ENCODE measurements at places on chromosomes 3 and 15.

DNA sequence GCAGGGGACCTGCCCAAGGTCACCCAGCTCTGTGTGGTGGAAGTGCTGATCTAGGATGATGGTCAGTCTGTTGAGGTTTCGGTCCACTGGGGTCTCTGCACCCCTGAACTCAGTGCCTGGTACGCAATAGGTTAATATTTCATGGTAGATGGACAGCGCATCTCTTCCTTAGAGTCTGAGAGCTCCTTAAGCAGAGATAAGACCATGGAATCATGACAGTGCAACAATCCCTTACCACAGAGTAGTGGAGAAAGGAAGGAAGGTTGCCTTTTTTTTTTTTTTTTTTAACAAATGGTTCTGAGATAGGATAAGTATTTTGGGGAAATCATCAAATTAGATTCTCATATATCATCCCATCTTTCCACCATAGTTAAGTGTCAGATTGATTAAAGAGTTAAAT, 79.8 kb upstream of the SLC6A1 start:
- no peak for DNase-seq

DNA sequence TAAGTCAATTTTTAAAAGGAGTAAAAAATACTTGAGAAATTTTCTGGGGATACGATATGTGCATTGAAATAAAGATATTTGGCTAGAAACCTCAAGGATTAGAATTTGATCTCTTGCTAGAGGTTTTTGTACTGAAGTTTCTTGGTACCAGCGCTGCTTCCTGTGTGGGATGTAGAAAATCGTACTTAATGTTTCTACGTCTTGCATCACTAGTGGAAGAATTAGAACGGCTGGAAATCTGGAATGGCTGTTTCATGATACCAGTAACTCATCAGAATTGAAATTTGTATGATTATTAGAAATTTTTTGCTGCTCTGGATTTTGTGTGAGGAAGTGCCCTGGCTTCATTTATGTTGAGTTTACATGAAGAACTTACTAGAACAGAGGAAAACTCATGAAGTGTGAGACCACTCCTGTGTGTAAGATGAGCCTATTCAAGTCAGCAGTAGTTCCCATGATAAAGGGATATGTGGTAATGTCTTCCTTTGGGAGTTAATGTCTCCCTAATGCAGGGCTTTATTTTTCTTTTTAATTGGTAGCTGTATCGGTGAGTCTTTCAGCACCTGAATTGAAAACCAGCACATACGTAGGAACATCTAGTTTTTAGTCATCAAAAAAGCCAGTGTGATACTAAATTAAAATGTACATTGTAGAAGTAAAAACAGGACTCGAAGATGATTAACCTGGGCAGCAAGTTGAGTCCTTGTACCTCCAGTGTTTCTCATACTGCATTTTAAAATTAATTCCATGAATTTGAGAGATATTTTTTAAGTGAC, 3.2 kb downstream of the KBTBD8 start:
- DNase-seq, result no peak

GRCh38 chr3:27089645-27090044, 279.5 kb downstream of the NEK10 start:
- DNase-seq, result no peak

GRCh38 chr15:66566963-66567531, 1.2 kb upstream of the LCTL start:
- no peak for DNase-seq

DNA sequence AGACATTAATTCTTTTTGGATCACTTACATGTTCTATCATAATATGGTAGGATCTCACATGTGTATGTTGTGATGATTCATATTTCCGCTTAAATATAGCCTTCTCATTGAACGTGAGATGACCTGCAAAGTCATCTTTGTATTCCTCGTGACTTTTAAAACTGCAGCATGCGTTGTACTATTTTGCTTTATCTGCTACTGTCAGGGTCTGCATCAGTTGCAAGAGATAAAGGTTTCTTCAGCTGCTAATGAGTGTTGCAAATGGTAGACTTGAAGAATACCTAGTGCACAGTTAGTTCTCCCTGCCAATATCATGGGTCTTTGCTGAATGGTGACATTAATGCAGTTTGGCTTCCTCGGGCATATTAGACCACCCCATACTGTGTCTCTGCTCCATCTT, 31.8 kb downstream of the REC114 start:
- DNase-seq, result no peak

DNA sequence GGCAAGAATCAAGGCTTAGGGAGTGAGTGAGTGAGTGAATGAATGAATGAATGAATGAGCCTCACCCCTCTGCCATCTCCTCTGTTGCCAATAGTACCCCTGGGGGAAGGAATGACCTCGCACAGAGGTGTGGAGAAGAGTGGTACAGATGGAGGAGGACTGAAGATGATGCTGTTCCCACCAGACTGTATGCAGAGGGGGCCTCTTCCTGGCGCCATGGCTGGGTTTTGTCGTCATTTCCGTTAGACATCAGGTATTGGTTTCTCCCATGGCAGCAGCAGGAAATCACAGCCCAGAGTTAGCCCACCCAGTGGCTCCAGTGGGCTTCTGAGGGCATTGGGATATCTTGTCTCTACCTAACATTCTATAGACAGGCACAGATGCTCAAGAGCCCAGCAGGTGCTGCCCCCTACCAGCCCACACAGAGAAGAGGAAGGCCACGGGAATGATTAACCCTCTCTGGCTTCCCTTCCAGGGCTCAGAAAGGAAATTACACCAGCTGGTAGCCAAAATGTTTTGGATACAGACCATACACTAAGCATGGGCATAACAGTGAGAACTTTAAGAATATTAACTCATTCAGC, 109.8 kb upstream of the SLC6A11 start:
- DNase-seq, result no peak

- DNase-seq, result no peak
These were observed 13.7 kb upstream of the PARP6 start for GRCh38 chr15:72285927-72286516.

- DNase-seq, result no peak
These were observed 11.7 kb upstream of the ZNF280D start for GRCh38 chr15:56744701-56745683.

GRCh38 chr15:29638781-29639180, 183.5 kb downstream of the TJP1 start:
- DNase-seq, result no peak

- DNase-seq, result no peak
These were observed 142.1 kb upstream of the NAALADL2 start for GRCh38 chr3:174716956-174717505.

- no peak for DNase-seq
These were observed 69.6 kb upstream of the PPIB start for GRCh38 chr15:64232400-64232799.

DNA sequence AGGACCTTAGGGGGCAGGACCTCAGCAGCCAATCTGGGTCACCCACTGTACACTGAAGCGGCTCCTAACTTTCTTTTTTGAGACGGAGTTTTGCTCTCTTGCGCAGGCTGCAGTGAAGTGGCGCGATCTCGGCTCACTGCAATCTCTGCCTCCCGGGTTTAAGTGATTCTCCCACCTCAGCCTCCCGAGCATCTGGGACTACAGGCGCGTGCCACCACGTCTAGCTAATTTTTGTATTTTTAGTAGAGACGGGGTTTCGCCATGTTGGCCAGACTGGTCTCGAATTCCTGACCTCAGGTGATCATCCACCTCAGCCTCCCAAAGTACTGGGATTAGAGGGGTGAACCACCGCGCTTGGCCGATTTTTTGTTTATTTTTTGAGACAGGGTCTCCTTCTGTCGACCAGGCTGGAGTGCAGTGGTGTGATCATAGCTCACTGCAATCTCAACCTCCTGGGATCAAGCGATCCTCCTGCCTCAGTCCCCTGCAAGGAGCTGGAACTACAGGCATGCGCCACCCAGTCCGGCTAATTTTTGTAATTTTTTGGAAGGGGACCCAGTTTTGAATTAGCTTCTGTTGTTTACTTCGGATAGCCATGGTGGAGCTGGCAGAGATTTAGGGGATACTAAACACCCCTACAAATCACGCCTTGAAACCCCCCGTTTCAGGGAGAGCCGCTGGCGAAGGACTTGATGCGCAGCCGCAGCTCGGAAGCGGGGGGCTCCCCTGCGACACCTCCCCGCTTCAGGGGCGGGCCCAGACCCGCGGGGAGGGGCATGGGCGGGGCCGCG, 1.5 kb upstream of the CLK3 start:
- no peak for DNase-seq

- no peak for DNase-seq
These were observed 34.6 kb downstream of the CDIN1 start for GRCh38 chr15:36614016-36614415.

GRCh38 chr15:96345560-96346399, 15.3 kb downstream of the NR2F2 start:
- no peak for DNase-seq

GRCh38 chr15:92886042-92886537, 14.0 kb upstream of the CHD2 start:
- DNase-seq, result no peak

DNA sequence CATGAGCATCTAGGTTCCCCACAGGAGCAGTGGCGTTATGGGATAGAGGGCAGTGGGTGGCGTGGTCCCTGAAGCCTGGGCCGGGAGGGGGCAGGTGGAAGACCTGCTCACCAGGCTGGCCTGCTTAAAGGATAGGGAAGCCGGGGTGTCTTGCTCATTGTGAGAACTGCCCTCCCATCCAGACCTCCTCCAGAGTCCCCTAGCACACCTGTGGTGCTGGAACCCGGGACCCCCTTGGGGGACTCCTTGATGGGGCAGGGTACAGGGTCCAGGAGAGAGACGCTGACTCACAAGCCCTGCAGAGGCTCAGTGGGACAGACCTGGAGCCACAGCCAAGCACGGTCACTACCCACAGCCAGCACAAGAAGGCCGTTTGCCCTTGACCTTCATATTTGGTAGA, 2.8 kb upstream of the RHCG start:
- DNase-seq, result peak; percentile 84

GRCh38 chr3:198081421-198081844, 121.4 kb downstream of the LMLN start:
- DNase-seq, result no peak

- DNase-seq, result no peak
These were observed 19.5 kb upstream of the ATP2B2 start for GRCh38 chr3:10524799-10525301.

- no peak for DNase-seq
These were observed 227.5 kb downstream of the NEK10 start for GRCh38 chr3:27141668-27142067.

GRCh38 chr3:28250999-28251398, 9.6 kb downstream of the CMC1 start:
- DNase-seq, result no peak

- no peak for DNase-seq
These were observed 4.8 kb upstream of the PDE8A start for GRCh38 chr15:84976746-84977345.

- DNase-seq, result no peak
These were observed 14.3 kb upstream of the CLASP2 start for GRCh38 chr3:33732394-33732793.

DNA sequence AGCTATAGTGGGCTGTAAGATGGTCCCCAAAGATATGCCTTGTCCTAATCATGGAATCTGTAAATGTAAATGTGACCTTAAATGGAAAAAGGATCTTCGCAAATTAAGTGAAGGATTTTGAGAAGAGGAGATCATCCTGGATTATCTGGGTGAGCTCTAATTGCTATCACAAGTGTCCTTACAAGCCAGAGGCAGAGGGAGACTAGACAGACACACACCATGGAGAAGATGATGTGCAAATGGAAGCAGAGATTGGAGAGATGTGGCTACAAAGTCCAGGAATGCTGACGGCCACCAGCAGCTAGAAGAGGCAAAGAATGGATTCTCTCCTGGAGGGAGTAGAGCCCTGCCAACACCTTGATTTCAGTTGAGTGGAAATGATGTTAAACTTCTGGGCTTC, 102.3 kb upstream of the PROK2 start:
- no peak for DNase-seq

GRCh38 chr3:22843854-22844253, 359.3 kb upstream of the UBE2E2 start:
- no peak for DNase-seq

DNA sequence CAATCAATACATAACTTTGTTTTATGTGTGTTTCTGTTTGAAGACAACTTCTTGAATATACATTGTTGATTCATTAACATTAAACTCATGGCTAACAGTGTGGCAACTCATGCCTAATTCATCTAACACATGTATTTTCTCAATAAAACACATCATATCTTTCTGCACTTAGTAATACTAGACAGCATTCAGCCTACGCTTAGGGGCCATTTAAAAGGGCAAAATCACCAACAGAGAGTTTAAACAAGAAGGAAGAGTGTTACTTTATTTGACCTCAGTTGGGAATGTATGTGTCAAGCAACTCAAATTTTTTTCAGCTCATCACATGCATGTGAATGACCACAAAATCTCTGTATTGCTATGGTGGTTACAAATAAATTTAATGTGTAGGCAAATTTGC, 128.8 kb upstream of the AADACL2 start:
- DNase-seq, result no peak
